ENCODE measurements at places on chromosomes 1 and 21. TPM values are rescaled to one million over a fixed set of nuclear protein-coding genes. Genes with fewer than 3 reads are reported as not detected.

Gene LCE1C
- total RNA-seq, result not detected

Gene ZNF362
- 11.1 TPM for total RNA-seq

Gene LCE1F
- total RNA-seq, result not detected

Gene PCP4
- 4.0 TPM for total RNA-seq

Gene UBE2U
- not detected for total RNA-seq
